ENCODE measurements at places on chromosomes 3 and 15.

- DNase-seq, result no peak
Measured at GRCh38 chr15:88985547-88986393, 72.6 kb upstream of the MFGE8 start.

DNA sequence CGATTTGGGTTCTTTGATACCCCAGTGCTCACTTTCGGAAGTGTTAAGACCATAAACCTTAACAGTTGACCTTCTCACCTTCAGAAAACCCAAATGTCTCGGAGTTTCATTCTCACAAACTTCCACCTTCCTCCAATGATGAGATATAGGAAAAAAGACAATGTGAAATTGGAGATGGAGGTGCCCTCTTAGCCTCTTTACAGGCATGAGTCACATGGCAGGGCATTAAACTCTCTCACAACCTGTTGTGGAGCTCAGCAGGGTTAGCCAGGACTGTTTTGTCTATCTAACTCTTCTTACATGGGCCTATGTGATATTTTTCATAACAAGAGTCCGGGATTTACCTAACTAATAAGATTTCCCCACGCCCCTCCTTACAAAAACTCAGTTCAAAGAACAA lies 10.7 kb downstream of the AGTR1 start:
- no peak for DNase-seq

DNA sequence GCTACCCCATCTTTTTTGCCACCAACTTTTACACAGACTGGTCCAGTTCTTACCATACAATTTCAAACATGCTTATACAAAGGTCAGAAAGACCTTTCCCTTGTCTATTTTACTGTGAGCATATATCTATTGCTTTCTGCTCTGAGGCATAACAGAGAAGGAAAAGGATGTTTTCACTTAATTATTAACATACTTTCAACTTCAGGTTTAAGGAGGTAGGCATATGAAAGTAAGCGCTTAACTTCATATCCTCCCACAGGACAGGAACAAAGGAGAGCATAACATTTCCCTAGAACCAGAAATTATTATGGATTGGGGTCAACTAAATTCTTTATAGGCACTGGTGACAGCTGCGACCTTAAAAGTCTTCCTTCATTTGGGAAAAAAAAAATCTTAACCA lies 1.1 kb downstream of the MYEF2 start:
- DNase-seq, result no peak

GRCh38 chr3:188594139-188594538 lies 440.2 kb downstream of the LPP start:
- DNase-seq, result peak; percentile 80

GRCh38 chr3:24139463-24140412 lies 194.7 kb downstream of the NR1D2 start:
- DNase-seq, result no peak

GRCh38 chr3:186932281-186933181 lies 2.2 kb downstream of the ST6GAL1 start:
- DNase-seq, result no peak

GRCh38 chr3:108103886-108104797 lies 13.3 kb upstream of the CD47 start:
- no peak for DNase-seq

DNA sequence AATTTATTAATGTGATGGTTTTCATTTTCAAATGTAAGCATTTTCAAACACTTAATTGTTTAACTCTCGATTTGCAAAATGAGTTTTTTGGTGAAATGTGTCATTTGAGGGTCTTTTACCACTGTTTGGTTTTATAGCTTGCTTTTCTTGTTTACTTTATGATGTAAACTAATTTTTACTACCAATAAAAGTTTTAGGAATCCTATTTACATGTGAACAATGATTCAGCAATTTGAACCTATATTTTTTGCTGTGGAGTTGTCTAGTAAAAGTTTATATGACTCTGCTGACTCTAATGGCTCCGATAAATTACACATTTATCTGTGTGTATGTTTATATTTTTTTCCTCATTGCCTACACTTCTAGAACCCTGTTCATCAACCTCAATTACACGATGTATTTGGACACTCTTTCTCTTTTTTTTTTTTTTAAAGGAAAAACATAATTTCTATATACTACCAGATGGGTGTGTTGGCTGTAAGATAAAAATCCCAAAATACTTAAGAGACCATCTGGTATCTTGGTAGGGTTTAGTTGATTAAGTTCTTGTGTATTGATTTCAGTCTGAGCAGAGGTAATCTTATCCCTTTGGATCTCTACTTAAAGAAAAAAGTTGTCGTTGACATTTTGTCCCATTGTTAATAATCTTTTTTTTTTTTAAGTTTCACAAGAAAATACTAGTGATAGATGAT lies 89.5 kb downstream of the PTPRG start:
- DNase-seq, result no peak

All from AG09309 (cell line).